Central memory CD4-positive, alpha-beta T cell (primary cell): ENCODE measurements at places on chromosomes 2 and 18.

DNA sequence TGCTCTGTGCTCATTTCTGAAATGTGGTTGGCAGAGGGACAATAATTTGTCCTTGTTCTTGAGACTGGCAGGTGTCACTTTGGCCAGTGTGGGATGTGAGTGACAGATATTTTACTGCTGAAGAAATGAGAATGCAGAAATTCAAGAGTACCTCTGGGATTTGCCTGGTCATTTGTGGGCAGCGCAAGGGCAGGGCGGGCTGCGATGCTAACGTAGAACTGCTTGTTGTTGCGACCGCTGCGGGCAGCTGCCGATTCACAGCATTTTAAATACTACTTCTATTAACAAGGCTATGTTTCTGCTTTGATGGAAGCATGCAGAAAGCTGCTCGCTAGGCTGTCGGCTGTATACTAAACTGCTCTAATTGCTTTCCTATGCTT lies 268.6 kb downstream of the FIGN start:
- DNase-seq = no peak

GRCh38 chr2:112869258-112869842 lies 32.8 kb upstream of the IL1B start:
- peak; percentile 9 for DNase-seq

- no peak for DNase-seq
Measured at GRCh38 chr2:39521876-39522517, 84.9 kb upstream of the MAP4K3 start.

DNA sequence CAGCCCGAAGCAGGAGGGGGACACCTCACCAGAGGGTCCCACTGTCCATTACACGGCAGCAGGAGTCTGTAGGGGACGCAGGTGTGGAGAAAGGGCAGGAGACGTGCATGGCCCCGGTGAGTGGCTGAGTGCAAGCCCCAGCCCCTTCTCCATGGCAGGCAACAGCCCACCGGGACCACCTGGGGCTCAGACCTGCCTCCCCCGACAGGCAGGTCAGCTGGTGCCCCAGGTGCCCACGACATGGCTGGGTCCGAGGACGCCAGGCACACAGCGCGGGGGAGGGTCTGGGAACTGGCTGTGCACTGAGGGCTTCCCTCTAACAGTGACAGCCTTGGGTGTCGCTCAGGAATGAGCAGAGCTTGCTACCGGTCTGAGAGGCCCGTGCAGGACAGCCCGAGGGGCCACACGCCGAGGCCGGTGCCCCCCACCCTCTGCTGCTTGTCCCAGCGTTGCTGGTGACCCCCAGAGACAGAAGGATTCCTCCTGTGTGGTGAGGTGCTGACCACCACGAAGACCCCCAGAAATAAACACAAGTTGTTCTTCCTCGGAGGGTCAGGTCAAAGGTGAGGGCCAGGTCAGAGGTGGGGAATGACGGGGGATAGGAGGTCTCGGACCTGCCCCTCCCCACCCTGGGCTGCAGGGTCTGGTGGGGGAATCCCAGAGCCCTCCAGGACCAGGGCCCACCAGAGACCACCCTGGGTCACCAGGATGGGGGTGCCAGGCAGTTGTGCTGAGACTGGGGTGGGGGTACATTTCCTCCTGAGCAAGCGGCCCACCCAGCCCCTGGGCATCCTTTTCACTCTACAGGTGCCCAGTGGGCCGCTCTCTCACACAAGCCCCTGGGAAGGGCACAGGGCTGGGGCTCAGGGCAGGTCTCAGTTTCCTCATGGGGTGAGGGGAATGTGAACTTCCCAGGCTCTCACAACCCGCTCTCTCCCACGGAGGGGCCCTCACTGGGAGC lies 50.6 kb downstream of the SLC66A2 start:
- no peak for DNase-seq

DNA sequence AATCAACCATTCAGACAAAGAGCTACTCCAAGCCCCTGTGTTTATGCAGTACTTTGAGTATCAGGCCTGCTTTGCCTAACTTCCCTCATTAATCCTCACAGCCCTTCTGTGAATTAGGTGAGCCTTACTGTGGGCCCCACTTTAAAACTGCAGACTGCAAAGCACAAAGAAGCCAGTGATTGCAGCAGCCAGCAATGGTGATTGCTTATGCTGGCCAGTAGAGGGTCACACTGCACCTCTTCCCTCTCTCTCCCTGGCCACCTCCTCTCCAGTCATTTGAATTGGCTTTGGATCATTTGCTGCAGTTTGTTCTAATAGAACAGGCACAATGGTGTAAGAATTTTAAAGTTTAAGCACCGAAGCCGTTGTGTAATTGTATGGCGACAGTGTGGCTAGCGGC lies 229.9 kb downstream of the AGPS start:
- no peak for DNase-seq
